ENCODE measurements at places on chromosomes 1 and 21.

DNA sequence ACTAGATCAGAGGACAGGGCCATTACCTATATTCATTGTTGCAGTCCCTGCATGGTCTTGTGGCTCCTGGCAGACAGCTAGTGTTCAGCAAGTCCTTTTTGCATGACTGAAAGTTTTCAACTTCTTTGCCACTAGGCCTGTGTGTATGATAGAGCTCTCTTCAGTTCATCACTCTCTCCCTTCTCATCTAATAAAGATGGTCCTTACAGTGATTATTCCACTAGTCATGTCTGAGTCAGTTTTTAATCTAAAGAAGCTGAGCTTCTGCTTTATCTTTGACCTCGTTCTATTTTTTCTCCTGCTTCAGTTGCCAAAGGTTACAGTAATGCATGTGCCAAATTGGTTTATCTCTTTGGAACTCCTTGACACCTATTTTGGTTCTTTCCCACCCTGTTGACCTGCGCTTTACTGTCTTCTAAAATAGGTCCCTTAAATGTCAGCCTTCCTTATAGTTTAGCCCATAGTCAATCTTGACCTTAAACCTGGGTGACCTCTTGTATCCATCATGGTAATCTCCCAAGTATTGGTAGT is 6.4 kb downstream of the CXADR start:
- no peak for DNase-seq

GRCh38 chr1:48697066-48697707 is 79.5 kb downstream of the BEND5 start:
- DNase-seq, result peak; percentile 35

GRCh38 chr1:115168026-115168425 is 78.7 kb upstream of the TSPAN2 start:
- no peak for DNase-seq

GRCh38 chr1:211715971-211716370 is 40.5 kb upstream of the NEK2 start:
- no peak for DNase-seq

DNA sequence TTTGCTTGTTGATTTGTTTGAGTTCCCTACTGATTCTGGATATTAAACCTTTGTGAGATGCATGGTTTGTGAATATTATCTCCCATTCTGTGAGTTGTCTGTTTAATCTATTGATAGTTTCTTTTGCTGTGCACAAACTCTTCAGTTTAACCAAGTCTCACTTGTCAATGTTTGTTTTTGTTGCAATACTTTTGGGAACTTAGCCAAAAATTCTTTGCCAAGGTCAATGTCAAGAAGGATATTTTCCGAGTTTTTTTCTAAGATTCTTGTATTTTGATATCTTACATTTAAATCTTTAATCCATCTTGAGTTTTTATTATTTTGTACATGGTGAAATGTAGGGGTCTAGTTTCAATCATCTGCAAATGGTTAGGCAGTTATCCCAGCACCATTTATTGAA is 1230.7 kb upstream of the NCAM2 start:
- no peak for DNase-seq

GRCh38 chr21:42384989-42385388 is 10.9 kb downstream of the TMPRSS3 start:
- DNase-seq, result no peak

DNA sequence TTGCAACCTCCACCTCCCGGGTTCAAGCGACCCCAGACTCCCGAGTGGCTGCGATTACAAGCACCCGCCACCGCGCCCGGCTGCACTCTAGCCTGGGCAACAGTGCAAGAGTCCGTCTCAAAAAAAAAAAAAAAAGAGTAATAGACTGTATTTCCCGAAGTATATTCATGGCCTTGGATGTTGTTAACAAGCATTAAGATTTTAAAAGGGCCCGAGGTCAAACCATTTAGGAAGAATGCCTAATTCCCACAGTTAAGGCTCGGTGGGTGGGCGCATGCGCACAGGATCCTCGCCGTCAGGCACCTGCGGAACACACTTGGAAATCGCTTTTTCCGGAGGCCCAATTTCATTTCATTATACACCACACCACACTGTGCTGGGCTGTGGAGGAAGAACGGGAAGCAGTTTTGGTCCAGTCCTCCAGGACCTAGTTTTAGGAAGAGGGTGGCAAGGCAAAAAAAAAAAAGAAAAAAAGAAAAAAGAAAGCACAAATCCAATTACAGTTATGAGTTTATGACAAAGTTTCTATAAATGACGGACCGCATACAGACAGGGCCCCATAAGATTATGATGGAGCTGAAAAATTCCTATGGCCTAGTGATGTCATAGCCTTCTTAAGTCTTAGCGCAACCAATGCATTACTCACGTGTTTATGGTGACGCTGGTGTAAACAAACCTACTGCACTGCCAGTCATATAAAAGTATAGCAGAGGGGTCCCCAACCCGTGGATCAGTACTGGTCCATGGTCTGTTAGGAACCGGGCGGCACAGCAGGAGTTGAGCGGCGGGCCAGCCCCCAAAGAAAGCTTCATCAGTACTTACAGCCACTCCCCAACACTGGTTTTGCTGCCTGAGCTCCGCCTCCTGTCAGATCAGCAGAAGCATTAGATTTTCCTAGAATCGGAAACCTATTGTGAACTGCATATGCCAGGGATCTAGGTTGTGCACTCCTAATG is 38.2 kb downstream of the H3-3A start:
- no peak for DNase-seq

GRCh38 chr1:236893626-236894545 is 98.8 kb downstream of the MTR start:
- DNase-seq, result no peak

DNA sequence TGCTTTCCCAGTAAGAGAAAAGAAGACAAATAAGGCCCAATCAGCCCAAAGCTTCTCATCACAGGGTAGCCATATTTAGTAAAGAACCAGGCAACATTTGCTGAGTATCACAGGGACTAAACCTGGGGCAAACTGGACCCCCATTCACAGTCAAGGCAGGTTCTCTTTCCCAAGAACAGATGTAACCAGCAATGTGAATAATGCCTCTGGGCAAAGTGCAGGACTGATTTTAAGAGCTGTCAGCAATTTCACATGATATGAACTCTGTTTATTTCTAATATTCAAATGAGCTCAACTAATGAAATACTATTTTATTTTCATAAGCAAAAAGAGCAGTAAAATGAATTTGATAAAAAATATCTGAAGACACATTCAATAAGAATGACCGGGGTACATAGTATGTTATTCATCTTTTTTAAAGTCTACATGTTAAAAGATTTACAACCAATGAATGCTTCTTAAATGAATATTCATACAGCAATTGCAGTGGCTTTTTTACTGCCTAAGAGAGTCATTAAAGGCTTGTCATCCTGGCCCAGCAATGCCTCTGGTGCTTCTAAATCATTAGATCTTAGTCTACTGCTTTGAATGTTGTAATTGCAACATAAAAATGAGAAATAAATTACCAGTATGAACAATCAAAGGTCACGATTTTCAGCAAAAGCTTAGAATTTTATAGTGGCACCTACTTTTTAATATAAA is 308.8 kb downstream of the SMYD3 start:
- DNase-seq, result no peak

DNA sequence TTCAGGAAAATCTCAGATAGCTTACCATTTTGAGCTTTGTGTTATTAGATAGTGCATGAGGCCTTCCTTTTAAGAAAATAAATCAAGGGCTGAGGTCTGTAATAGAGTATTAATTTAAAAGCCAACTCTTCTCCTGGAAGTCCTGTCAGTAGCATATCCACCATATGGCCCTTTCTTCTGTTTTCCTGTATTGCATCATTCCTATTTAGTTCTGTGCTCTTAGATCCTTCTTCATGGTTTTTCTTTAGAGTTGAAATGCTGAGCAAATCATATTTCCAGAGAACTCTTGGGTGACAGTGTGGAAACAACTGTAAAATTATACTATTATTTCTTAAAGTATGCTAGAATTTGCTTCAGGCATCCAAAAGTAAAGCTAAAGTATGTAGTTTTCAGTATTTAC is 91.7 kb downstream of the TTC3 start:
- DNase-seq, result no peak

GRCh38 chr1:107545056-107545577 is 404.3 kb downstream of the NTNG1 start:
- no peak for DNase-seq

DNA sequence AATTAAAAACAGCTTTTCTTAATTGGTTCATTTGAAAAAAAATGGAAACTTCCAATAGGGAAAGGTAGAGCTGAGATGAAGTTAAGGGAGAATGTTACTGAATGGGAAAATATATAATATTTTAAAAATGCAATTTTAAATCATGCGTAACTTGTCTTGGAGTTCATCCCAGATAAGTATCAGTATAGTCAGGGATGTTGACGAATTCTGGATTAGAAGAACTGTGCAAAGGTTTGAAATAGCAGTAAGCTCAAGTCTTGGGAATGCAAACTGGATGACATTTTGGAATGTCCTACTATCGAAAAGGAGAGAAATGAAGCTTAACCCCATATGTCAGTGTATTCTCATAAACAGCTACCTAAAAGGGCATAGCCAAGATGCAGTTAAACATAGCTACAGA is 4.0 kb upstream of the ST6GALNAC3 start:
- DNase-seq, result no peak

GRCh38 chr1:18560692-18561091 is 70.0 kb upstream of the PAX7 start:
- DNase-seq, result no peak

DNA sequence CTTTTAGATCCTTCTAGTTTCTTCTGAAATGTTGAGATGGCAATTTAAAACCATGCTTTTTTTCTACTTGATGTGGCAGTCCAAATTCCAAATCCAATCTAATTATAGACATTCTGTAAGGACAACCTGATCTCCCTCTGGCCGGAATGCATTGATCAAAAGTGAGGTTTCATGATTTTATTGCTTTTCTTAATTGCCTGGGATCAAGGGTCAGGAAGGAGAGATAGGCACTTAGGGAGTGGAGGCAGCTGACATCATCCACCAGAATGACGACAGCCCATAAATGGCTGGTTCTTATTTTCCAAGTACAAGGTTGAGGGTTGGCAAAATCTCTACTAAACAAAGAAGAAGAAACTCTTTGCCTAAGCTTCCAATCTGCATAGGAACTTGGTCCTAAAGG is 46.4 kb upstream of the SCCPDH start:
- no peak for DNase-seq

DNA sequence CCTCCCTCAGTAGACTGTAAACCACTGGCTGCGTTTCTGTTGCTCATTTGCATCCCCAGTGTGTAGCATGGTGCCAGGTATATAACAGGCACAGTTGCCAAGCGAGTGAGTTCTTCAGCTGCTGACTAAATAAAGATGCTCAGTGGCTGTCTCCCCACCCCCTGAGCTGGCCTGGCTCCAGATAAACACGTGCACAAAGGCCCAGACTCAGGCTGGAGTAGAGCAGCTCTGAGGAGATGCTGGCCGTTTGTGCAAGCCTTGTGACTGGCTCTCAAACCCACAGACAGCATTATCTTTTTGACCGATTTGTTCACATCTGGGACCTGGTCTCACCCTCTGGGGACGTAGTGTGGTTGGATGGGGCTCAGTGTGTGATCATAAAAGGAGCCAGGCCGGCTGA is 7.1 kb downstream of the CHRNB2 start:
- DNase-seq, result no peak

- DNase-seq, result no peak
Measured at GRCh38 chr21:39504230-39504629, 52.5 kb downstream of the SH3BGR start.

- no peak for DNase-seq
Measured at GRCh38 chr21:45824546-45825215, 156.9 kb upstream of the COL6A1 start.

GRCh38 chr1:246318622-246319021 is 188.5 kb downstream of the SMYD3 start:
- DNase-seq, result no peak

- no peak for DNase-seq
Measured at GRCh38 chr1:18077657-18078215, 29.9 kb upstream of the IGSF21 start.
